Activated naive CD8-positive, alpha-beta T cell treated with anti-CD3 and anti-CD28 coated beads, Interleukin-2, amount 10 ng/mL, durations not matched to agents 7 days and 5 days (primary cell): ENCODE measurements at places on chromosomes 11 and 22. TPM values are rescaled to one million over a fixed set of nuclear protein-coding genes. Genes with fewer than 3 reads are reported as not detected.

DNA sequence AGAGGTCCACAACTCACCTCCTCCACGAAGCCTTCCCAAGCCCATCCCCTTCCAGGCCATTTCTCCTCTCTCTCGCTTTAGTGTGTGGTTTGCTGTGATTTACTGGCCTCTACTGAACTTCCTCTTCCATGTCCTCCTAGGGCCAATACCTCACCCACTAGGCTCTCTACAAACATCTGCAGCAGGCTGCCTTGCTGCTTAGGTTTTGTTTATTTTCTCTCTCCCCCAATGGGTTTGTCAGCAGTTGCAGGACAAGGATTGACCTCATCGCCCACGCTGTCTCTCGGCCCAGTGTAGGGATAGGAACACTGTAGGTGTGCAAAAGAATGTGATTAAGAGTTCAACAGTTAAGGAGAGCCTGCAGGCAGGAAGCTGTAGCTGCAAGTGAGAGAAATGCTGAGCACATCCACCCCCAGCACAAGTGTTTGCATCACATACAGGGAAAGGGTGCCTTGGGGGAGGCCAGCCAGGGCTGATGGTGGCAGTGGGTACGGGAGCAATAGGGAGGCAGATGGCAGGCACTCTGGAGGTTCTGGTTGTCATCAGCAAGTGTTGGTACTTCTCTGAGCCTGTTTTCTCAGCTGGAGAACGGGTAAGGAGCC lies 1.4 kb downstream of the PC start:
- DNase-seq: no peak

- peak; percentile 87 for DNase-seq
Observed at GRCh38 chr22:35552196-35552842, 11.7 kb downstream of the RASD2 start.

DNA sequence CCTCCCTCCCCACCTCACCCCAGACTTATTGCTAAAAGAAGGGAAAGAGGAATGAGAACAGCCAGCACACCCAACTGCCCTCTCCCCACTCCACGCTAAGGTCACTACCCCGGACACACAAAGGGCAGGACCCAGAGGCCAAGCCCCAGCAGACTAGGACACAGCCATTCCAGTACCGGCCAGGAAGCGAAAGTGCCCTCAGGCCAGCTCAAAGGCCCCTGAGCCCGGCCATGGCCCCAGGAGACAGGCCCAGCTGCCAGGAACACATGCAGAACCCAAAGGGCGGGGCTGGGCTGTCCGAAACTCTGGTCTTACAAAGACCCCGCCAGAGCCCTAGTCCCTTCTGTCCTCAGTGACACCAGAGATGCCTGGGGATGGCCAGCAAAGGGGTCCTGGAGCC lies 5.5 kb downstream of the RCOR2 start:
- no peak for DNase-seq

GRCh38 chr11:96160732-96161306 lies 182.2 kb downstream of the MAML2 start:
- no peak for DNase-seq

- no peak for DNase-seq
Observed at GRCh38 chr11:13940907-13941256, 21.6 kb upstream of the SPON1 start.

- no peak for DNase-seq
Observed at GRCh38 chr11:68524681-68525080, 64.1 kb downstream of the PPP6R3 start.

DNA sequence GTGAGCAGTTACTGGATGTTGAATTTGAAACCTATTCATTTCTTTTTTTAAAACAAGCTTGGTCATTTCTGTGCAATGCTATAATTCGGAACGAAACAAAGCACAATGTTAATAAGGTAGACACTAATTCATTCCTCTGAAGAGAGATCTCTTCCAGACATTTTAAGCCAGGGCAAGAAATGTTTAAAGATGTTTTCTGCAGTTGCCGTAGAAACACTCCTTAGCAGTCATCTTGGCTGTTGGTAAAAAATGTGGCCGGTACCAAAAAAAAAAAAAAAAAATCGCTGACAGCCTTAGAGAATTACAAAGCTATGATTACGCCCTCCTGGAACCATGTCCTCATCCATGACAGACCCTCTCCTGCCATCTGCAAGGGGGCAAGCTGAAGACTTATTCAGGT lies 66.4 kb upstream of the TTC12 start:
- DNase-seq: no peak

GRCh38 chr11:66294626-66295620 lies 3.2 kb downstream of the TMEM151A start:
- DNase-seq: no peak

- peak; percentile 62 for DNase-seq
Observed at GRCh38 chr11:127843483-127844396, 743.6 kb downstream of the ETS1 start.

GRCh38 chr11:120704256-120704750 lies 192.8 kb downstream of the GRIK4 start:
- no peak for DNase-seq

- no peak for DNase-seq
Observed at GRCh38 chr22:25670070-25670461, 71.9 kb upstream of the MYO18B start.

- no peak for DNase-seq
Observed at GRCh38 chr11:95042906-95043305, 6.3 kb upstream of the KDM4F start.

DNA sequence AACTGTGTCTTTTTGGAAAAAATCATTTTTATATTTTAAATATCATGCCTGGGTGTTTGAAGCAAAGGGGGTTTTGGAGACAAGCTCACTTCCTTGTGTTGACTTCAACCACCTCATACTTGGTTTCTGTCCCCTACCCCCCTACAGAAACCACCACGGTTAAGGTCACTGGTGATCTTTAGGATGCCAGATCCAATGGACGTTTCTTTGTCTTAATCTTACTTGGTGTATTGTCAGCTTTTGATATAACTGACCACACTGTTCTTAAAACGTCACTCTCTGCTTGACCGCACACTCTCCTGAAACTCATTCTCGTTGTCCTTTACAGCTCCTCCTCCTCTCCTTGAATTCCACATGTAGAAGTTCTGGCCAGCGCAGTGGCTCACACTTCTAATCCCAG lies 34.8 kb upstream of the SWAP70 start:
- DNase-seq: no peak

DNA sequence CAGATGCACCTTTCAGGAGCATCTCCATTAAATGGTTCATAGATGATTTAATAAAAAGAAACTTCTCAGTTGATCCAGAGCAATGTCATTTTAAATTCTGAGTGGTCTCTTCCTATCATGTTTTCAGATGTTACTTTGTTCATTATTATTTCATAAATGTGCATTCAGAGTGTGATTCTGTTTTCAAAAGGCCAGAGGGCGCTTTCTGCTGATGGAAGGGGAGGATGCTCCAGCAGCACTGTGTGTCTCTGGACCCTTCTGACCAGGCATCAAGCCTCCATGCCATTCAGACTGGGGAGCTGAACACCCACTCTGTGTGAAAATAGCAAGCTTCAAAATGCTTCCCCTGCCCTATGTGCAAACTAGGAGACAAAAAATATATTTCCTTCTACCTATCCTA lies 23.9 kb upstream of the CRTAM start:
- DNase-seq: no peak

DNA sequence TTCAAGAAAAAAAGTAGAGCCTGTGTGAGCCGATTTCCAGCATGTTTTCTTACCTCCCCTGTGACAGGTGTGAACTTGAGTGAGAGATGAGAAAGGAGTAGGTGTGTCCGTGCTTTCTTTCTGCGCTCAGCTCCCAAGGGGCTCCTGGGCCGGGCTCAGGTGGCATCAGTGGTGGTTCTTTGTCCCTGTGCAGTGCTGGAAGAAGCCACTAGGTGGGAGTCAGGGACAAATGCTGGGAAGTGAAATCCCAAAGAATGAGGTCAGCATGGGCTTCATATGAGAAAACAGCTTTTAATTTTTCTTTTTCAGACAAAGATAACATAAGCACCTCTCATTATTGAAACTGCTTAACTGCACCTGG lies 57.8 kb downstream of the PPFIBP2 start:
- no peak for DNase-seq

- no peak for DNase-seq
Observed at GRCh38 chr11:93984196-93984567, 37.0 kb upstream of the HEPHL1 start.

DNA sequence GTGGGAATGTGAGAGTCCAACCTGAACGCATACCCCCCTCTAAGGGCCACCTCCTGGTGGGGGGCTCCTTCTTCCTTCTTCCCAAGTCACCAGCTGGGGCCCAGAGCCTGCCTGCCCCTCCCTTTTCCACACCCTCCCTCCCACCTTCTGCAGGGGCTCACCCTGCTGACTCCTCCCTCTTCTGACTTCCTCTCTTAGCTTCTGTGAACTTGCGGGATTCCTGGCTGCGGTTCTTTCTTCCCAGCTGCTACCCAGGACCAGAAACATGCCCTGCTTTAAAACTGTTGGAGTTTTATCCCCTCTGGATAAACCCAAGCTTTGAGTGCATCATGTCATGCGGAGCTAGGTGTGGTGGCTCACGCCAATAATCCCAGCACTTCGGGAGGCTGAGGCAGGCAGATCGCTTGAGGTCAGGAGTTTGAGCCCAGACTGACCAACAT lies 10.2 kb downstream of the LRRC74B start:
- DNase-seq: no peak

DNA sequence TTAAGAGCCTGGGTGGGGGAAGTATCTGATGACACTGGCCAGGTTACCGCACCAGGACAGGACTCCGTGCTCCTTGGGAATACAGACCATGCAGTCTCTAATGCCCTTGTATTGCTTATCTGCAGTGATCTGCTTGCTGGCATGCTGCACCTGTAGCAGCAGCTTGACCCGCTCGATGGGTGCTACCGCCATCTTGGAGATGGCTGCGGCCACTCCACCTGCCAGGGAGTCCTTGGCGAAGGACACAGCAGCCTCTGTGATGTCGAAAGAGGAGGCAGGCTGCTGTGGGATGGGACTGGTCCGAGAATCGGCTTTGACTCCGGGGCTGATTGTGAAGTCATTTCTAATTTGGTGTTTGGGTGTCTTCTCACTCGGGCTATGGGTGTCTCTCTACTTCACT lies 3.1 kb downstream of the WBP2NL start:
- no peak for DNase-seq

DNA sequence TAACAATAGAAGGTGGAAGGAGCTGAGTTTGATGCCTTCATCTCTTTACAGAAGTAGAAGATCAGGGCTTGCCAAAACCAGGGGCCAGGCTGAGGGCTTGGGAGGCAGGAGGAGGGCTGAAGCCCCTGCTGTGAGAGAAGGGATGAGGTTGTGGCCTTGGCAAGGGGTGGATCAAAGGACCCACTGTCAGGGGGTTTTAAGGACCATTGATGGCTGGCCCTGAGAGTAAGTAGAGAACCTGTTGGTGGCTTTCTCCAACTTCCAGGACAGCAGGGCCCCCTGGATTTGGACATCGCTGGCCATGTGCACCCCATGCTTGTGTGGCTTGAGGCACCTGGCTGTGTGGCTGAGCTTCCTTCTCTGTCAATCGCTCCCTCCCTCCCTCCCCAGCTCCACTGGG lies 927.7 kb downstream of the TBC1D22A start:
- no peak for DNase-seq

DNA sequence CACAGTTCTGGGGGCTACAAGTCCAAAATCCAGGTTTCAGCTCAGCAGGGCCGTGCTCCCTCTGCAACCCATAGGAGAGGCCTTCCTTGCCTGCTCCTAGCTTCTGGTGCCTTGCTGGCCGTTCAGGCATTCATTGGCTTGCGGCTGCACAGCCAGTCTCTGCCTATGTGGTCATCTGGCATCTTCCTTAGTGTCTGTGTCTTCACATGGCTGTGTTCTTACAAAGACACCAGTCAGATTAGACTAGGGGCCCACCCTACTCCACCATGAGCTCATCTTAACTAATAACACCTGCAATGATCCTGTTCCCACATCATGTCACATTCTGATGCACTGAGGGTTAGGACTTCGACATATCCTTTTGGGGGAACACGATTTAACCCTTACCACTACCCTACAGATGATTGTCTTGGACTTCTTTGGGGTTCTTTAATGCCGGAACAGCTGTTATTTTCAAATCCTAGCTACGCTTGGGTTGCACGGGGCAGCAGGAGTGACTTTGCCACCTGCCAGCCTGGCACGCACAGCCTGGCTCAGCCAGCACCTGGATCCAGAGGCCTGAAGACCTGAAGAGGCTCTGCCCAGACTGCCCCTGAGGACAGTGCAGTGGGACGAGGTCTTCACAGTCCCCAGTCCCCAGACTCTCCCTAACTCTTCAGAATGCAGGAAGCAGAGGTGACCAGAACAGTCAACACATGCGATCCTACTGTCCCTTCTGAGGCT lies 7.7 kb upstream of the NEAT1 start:
- DNase-seq: peak; percentile 28

- no peak for DNase-seq
Observed at GRCh38 chr11:8006349-8006977, 19.3 kb downstream of the EIF3F start.

- no peak for DNase-seq
Observed at GRCh38 chr11:23861615-23862014, 635.2 kb upstream of the LUZP2 start.

- peak; percentile 29 for DNase-seq
Observed at GRCh38 chr22:42080287-42080686, 787 bp downstream of the SMDT1 start.

GRCh38 chr11:79434283-79434682 lies 6.5 kb downstream of the TENM4 start:
- no peak for DNase-seq

GRCh38 chr11:67356864-67357561 lies 3.7 kb upstream of the POLD4 start:
- peak; percentile 70 for DNase-seq

DNA sequence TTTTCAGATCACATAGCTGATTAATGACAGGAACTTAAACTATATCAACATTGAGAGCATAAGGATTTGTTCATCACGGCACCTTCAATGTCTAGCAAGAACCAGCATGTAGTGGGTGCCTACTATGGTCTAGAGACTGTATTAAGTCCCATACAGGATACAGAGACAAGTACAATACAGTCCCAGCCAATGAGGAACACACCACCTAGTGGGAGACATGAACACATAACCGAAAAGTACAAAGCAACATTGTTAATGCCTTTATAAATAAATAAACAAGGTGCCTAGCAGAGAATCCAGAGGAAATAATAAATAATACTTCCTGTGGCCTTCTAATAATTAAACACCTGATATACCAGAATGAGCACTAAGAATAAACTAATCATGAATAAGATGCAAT lies 87.7 kb upstream of the OPCML start:
- DNase-seq: no peak

Gene MS4A12
- total RNA-seq: not detected

Gene TSGA10IP
- total RNA-seq: not detected

Gene SMTNL1
- not detected for total RNA-seq

Gene TYR
- total RNA-seq: not detected

Gene LYVE1
- total RNA-seq: not detected

Gene HPX
- 0.58 TPM for total RNA-seq

Gene SCN3B
- total RNA-seq: not detected

Gene FADS1
- 54.7 TPM for total RNA-seq

Gene SLC43A3
- total RNA-seq: 67.8 TPM

Gene OR51E1
- total RNA-seq: not detected

Gene FOSL1
- 1.9 TPM for total RNA-seq

Gene TTC36
- 1.0 TPM for total RNA-seq

Gene ASCC2
- total RNA-seq: 91.5 TPM

Gene MRGPRX2
- total RNA-seq: not detected

Gene C11orf42
- total RNA-seq: not detected

Gene SPON1
- total RNA-seq: 3.9 TPM

Gene OR52E8
- total RNA-seq: not detected
